ENCODE measurements at places on chromosomes 4 and X. TPM values are rescaled to one million over a fixed set of nuclear protein-coding genes. Genes with fewer than 3 reads are reported as not detected.

The CNGA1 gene
- not detected for total RNA-seq

The CXCR3 gene
- not detected for total RNA-seq

The FDCSP gene
- total RNA-seq = not detected

The ADH7 gene
- not detected for total RNA-seq

DNA sequence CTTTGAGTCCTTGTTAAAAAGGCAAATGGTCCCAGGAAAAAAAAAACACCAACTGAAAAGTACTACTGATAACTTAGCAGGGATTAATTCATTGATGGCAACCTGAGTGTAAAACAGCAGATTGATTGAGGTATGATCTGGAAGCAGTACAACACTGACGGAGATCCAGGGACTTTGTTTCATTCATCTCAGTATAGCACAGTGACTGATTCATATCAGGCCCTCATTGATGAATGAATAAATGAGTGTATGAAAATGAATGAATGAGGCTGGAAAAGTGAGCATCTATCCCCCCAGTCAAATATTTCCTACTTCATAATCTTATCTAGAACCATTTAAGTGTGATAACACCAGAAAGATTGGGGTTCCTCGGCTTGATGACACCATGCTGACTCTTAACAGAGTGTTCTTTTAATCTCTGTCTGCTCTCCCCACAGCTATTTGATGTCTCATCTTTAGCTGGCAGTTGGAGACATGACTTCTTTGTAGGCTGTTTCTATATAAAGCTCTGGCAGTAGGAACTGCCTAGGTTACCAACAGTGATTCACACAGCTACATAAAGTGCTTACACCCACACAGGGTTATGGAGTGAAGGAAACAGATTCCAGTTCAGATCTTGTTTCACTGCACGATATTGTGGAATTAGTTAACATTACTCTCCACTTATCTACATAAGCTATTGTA is 18.6 kb upstream of the RNF128 start:
- peak; percentile 94 for DNase-seq

DNA sequence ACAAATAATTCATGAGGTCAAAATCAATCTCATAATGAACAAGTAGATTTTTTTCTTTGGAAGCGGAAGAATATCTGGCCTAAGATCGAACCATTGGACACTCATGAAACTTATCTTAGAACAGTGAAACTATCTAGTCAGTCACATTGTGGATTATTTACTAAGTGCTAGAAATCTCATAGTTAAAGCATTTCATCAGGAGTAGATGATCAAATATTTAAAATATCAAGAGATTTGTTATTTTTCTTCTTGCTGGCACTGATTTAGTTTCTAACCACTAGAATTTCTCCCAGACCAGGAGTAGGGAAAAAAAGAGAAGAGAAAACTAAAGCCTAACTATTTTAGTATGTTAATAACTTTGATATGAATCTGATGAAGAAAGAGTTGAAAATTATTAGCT is 105.5 kb downstream of the SHROOM3 start:
- DNase-seq = no peak

GRCh38 chr4:107978716-107979451 is 10.8 kb upstream of the HADH start:
- no peak for DNase-seq

DNA sequence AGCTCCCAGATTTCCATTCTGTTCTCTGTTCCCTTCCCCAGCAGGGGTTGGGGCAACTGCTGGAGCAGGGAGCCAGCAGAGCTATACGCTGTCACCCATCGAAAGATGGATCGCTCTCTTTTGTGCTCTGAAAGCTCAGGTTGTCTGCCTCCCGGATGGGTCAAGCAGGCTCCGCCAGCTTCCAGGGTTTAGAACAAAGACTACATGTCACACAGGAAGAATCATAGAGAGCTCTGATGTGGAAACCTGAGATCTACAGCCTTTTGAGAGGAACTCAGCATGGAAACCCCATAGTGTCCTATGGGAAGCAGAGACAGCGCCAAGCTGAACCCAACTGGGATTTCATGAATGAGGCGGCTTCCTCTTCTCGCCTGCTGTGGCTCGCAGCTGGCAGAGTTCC is 205.4 kb downstream of the HS3ST1 start:
- DNase-seq = no peak

- DNase-seq = no peak
These were observed 1.8 kb upstream of the SPATA18 start for GRCh38 chr4:52049266-52049665.

- DNase-seq = no peak
These were observed 566.3 kb downstream of the IL15 start for GRCh38 chr4:142202404-142203332.

The YY2 gene
- 3.2 TPM for total RNA-seq

The SSX2 gene
- not detected for total RNA-seq

The ARHGEF38 gene
- not detected for total RNA-seq

DNA sequence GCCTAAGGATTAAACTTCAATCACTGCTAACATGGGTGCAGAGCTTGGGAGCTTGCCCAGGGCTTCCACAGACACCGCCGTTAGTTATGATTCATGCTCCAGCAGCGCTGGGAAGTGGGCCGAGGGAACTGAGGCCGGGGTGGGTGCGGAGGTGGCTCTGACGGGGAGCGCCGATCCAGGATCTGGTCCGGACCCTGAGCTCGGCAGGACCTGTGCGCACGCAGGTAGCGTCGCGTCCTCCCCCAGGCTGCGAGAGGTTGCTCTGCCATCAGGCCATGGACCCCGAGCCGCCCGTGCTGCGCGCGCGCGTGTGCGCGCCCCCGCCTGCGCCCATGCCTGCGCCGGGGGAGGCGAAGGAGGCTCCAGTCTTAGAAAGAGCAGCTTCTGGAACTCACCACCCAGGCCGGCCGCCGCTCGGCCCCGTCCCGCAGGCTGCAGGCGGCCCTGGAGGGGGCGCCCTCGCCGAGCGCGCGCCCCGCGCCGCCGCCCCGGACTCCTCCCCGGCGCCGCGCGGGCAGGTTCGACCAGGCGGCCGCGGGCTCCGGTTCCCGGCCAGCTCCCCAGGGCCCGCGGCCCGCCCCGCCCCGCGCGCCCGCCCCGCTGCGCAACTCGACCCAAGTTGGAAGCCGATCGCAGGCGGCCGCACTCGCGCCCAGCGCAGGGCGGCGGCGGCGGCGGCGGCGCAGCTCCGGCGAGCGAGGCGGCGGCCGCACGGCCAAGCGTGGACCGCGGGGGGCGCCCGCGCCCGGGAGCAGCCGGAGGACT is 732 bp upstream of the ADRA2C start:
- DNase-seq = peak; percentile 43

DNA sequence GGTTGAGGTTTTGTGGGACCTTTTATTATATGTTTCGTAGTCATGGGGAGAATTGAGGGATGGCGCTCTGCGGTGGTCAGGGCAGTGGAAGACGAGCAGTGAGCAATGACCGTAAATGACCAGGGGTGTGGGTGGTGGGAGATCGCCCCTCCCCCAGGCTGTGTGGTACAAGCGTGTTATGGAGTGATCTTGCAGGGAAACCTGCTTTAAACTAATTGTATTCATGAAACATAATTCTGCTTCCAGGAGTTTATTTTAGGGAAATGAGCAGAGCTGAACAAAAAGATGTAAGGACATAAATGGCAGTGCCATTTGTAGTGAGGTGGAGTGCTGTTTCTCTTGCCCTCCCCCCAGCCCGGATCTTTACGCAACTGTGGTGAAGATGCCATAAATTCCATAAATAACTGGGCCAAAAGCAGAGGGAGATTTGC is 20.2 kb downstream of the GYG2 start:
- DNase-seq = no peak

The ASB12 gene
- not detected for total RNA-seq

- DNase-seq = no peak
These were observed 83.8 kb downstream of the FHDC1 start for GRCh38 chr4:153019906-153020305.

The PDZD4 gene
- not detected for total RNA-seq

The SHOX gene
- 39.3 TPM for total RNA-seq

The DIPK2B gene
- total RNA-seq = not detected

DNA sequence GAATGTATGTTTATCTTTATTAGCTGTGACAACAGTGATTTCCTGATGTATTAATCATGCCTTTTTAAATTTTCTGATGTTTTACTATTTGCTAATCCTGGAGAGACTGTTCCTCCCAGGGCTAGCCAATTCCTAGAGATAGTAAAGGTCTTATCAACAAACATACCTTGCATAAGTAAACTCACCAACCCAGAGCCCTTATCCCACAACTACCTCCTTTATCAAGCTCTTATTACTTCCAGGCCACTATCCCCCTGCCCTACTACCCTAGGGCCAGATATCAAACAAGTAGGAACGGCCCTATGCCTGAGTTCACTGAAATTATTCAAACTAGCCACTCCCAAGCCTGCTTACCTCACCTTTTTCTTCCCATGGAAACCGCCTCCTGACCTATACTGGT is 58.2 kb upstream of the NPNT start:
- no peak for DNase-seq

DNA sequence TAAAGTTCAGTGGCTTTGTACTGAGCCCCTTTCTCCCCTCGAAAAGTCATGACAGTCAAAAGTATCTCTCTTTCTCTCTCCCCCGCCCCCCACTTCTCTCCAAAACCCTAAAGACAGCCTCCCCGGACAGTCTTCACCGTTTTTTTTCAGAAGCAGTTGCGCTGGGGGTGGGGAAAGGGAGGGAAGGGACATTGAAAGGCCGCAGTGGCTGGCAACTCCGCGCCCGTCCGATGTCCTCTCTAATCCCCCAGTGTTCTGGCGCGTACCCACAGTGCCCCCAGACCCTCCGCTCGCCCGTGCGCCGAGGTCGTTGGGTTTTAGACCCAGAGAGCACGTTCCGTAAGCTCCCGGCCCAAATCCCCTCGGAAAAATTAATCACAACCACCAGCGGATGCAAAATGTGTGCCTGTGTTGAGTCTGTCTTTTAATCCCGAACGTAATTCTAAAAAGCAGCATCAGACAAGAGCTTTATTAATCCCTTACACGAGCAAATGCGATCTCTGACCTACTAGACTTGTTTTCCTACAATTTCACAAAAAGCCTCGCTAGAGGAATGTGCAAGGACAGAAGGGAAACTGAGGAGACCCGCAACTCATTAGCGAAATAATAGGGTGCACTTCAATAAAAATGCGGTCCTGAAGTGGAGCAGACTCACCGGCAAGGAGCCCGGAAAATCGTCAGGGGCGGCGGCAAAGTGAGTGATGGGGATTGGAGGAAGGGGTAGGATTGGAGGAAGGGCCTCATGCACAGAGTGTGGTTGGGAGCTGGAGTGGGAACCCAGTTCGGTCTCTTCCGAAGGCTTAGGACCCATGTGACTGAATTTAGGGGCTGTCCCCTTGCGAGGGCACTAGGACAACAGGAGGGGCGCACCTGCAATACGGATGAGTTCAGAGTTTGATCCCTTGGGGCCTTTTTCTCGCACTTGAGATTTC is 12.2 kb upstream of the PRDM8 start:
- no peak for DNase-seq

The CT45A3 gene
- not detected for total RNA-seq

The RGN gene
- total RNA-seq = 2.8 TPM

- no peak for DNase-seq
These were observed 41.2 kb downstream of the COL4A6 start for GRCh38 chrX:108396986-108397385.
